ENCODE measurements at places on chromosomes 7 and 10.

DNA sequence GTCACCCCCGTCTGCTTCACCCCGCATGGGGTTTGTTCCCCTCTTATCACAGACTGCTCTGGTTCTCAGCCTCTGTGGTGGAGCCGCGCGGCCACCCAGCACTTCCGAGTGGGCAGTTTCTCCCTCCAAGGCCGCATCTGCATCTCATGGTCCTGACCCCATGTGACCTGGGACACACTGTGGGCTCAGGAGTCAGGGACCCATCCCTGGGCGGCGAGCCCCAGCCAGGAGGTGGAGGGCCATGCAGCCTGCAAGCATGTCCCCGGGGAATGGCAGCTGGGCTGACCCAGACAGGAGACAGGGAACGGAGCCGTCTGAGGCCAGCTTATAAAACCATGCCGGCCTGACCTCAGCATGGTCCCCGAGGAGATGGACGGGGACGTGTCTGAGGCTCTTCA is 25.2 kb upstream of the TTYH3 start:
- no peak for DNase-seq

DNA sequence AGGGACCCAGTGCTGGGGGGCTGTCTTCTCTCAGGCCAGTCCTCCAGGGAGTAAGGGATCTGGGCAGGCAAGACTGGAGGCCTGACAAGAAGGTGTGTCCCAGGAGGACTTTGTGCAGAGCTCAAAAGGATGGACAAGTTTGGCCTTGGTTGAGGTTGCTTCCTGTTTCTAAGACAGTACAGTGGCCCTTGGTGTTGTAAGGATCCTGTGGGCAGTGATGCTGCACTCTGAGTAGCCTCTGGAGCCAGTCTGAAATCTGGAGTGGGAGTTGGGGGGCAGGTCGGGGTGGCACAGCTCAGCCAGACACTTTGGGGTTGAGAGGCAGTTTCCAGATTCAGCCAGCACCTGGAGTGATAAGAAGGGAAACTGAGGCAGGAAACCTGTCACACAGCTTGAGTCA is 139.2 kb upstream of the ZMIZ1 start:
- no peak for DNase-seq

- no peak for DNase-seq
These were observed 43.5 kb upstream of the CACUL1 start for GRCh38 chr10:118798231-118798662.

- peak; percentile 36 for DNase-seq
These were observed 268.9 kb downstream of the ADK start for GRCh38 chr10:74419958-74420375.

- no peak for DNase-seq
These were observed 148.5 kb downstream of the POLR1F start for GRCh38 chr7:19560111-19560883.

- peak; percentile 69 for DNase-seq
These were observed 181.9 kb upstream of the PRSS58 start for GRCh38 chr7:142439739-142440138.

DNA sequence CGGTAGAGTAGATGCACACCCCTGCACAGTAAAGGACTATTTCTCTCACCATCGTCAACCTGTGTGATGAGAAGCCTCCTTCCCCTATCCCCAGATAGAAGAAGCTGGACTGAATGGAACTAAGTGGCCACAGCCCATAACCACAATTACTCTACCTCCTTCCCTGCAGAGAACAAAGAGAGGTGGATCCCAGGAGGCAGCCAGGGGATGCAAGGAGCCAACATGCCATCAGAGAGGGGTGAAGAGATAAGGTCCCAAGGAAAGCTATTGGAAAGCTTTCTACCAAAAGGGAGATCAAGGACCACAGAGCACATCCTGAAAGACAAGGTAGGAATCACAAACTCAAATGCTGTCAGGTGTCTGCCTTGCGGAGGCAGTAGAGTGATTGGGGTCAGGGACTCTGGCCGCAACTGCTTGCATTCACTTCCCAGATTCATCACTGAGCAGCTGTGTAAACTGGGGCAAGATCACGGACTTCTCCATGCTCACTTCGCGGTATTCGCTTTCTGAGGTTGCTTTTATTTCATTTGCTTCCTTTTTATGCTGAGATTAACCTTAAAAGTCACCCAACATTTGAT is 81.6 kb upstream of the MYO3A start:
- no peak for DNase-seq

DNA sequence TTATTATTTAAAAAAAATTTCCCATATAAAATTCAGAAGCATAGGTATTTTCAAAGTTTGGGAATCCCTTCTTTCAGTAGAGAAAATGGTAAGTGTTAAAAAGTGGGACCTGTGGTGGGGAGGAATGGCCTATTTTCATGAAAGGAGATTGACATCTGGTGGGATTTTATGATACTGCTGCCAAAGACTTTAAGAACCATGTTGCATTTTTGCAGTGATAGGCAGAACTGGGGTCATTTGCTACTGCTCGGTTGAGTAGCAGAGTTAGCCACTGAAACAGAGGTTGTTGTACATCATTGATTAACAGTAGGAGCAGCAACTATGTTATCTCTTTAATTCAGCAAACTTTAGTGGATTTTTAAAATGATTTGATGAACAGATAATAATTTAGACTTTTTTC is 4.4 kb downstream of the BICC1 start:
- no peak for DNase-seq

DNA sequence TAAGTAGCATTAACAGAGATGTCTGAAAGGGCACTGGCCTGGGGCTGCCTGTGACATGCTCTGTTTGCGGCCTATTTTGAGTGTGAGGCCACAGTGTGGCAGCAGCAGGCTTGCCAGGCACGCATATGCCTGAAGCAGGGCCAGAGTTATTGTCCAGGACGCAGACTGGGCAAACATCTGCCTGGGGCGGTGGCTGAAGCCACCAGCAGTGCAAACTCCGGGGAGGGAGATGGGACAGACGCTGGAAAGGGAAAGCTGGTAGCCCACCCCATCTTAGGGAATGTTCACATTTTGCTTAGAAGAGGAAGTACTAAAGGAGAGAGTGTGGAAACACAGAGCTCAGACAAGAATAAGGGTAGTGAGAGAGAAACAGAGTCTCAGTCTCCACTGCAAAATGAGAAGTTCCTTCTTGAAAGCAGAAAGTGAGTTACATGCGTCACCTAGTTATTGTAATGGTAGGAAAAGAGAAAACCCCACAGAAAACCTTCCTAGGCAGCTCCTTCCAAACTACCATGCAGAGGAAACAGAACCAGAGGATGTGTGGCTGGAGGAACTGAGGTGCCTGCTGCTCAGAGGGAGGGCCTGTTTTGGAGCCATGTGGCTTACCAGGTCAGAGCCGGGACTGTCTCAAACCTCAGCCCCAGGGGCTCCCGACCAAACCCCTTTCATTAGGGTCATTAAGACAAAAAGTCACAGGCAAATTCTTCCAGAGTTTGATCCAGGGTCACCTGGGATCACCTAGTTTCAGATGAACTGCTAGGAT is 14.5 kb downstream of the AKR1B1 start:
- no peak for DNase-seq

Measured in MM.1S (cell line).